Sciatic nerve (tissue), 2 donors: ENCODE measurements at places on chromosomes 2 and 18. TPM values are rescaled to one million over a fixed set of nuclear protein-coding genes. Genes with fewer than 3 reads are reported as not detected.

Gene PARD3B
- 100 TPM for total RNA-seq

Gene MRPL19
- total RNA-seq: 48.3 TPM

Gene ERMN
- 4.6 TPM for total RNA-seq

GRCh38 chr2:240620149-240620731 is 5.0 kb upstream of the GPR35 start:
- peak; percentile 51 for DNase-seq

DNA sequence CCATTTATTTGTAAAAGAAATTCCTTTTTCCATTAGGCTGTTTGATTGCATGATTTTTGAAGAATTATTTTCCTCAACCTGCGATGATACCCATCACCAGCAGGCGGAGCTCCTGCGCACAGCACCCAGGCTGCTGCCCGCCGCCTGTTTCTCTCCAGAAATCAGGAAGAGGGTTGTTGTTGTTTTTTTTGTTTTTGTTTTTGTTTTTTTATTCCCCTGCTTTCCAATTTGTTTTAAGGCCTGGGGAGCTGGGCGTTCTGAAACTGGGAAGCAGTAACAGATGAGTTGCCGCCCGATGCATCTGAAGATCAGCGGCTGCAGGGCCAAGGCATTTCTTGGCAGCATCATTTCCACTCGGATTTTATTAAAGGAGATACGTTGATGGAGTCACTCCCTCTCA is 132.1 kb downstream of the MBP start:
- DNase-seq: no peak

GRCh38 chr18:11581286-11581685 is 28.1 kb upstream of the SLC35G4 start:
- DNase-seq: no peak

GRCh38 chr2:130318906-130319305 is 23.8 kb upstream of the IMP4 start:
- DNase-seq: no peak

DNA sequence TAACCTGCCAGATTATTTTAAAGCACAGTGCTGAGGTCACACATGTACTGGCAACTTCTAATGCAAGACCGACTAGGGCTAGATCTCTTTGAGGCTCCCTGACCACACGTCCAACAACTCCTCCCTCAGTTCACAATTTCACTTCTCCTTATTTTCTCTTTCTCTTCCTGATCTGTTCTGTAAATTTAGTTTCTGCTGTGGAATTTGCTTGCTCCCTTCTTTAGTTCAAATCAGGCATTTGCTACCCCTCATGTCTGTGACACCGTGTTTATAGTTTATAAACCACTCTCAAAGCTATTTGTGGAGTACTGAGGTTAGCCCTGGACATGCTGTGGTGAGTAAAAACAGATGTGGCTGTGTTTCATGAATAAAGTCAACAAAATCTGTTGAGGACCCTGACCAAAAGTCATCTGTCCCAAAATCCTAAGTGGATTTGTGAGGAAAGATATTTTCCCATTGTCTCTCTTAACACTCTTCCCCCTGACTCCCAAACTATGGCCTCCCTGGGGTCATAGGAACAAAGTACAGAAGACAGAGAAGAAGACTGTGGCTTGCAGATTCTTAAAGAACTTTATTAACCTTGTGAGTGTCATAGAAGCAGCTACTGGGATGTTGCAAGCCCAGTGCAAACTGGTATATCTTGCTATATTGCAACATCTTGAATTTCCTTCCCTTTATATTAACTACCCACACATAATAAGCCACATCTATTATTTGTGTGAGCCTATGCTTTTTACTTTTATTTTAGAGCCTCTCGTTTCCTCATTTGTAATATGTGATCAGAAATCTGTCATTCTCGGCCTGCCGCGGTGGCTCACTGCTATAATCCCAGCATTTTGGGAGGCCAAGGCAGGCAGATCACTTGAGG is 3.5 kb upstream of the NAGK start:
- DNase-seq: no peak

- no peak for DNase-seq
Measured at GRCh38 chr2:102599486-102599885, 19.9 kb upstream of the SLC9A2 start.

- no peak for DNase-seq
Measured at GRCh38 chr18:55400590-55401541, 187.1 kb downstream of the TCF4 start.

DNA sequence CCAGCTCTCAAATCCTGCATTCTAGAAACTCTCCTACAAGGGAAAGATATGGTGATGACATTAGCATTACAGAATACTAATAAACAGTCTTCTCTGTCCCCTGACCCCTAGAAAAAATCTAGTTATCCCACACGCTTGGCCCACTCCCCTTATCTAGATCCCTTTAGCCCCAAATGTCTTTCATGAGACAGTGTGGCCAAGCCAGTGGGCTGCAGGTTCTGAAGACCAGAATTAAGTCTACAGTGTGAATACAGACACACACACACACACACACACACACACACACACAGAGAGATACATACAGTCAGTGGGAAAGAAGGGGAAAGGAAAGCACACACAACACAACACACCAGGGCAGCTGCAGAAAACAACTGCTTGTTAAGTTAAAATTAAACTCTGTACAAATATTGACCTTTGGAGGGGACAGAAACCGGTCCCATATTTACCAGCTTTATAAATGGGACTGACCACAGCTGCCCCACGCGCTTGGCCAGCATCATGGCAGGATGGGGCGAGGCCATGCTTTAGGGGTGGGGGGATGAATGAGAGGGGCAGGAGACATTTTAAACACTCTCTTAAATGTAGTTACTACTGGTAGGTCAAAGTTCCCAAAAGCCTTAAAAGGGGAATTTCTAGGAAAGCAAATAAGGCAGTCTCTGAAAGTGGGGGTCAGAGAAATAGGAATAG is 49.1 kb downstream of the NHEJ1 start:
- no peak for DNase-seq

GRCh38 chr18:8319798-8320489 is 289.3 kb upstream of the RAB12 start:
- DNase-seq: no peak
